ENCODE measurements at places on chromosomes 12 and 14. TPM values are rescaled to one million over a fixed set of nuclear protein-coding genes. Genes with fewer than 3 reads are reported as not detected.

FBXO21 gene
- 117 TPM for total RNA-seq

NPFF gene
- not detected for total RNA-seq

MANSC4 gene
- total RNA-seq = not detected

KLHL33 gene
- 0.60 TPM for total RNA-seq

NRL gene
- 0.95 TPM for total RNA-seq

SLCO1A2 gene
- total RNA-seq = not detected

ATL1 gene
- total RNA-seq = 7.3 TPM

HHIPL1 gene
- total RNA-seq = 8.6 TPM

DDN gene
- under 0.01 TPM for total RNA-seq

LTBR gene
- total RNA-seq = 40.4 TPM

MMP14 gene
- 338 TPM for total RNA-seq

CACNA2D4 gene
- total RNA-seq = 0.16 TPM

PDZRN4 gene
- total RNA-seq = not detected

RPS6KL1 gene
- 0.47 TPM for total RNA-seq

ACOT6 gene
- total RNA-seq = not detected

OASL gene
- total RNA-seq = 0.17 TPM

NFE2 gene
- total RNA-seq = 0.17 TPM

PPP1R1A gene
- not detected for total RNA-seq

TDRD9 gene
- total RNA-seq = 1.6 TPM

CD69 gene
- not detected for total RNA-seq

KRT73 gene
- not detected for total RNA-seq

ZCRB1 gene
- 27.7 TPM for total RNA-seq

SMCO3 gene
- not detected for total RNA-seq

TARBP2 gene
- total RNA-seq = 33.4 TPM

SIX6 gene
- total RNA-seq = not detected

ASPG gene
- not detected for total RNA-seq

DPPA3 gene
- total RNA-seq = not detected

PAH gene
- total RNA-seq = not detected

MUCL1 gene
- not detected for total RNA-seq

CCDC92 gene
- 8.0 TPM for total RNA-seq

KCNH3 gene
- 0.52 TPM for total RNA-seq

AICDA gene
- total RNA-seq = not detected

NRIP2 gene
- total RNA-seq = not detected

LRRC43 gene
- total RNA-seq = 1.6 TPM

TAS2R8 gene
- not detected for total RNA-seq

KHNYN gene
- total RNA-seq = 42.2 TPM

C1QL4 gene
- 0.09 TPM for total RNA-seq

ENDOU gene
- 0.09 TPM for total RNA-seq

UNC79 gene
- total RNA-seq = 0.16 TPM

CEP83 gene
- 4.6 TPM for total RNA-seq

FMNL3 gene
- total RNA-seq = 18.0 TPM

PRKCH gene
- 4.1 TPM for total RNA-seq

PLBD1 gene
- total RNA-seq = 0.95 TPM

ANKRD33 gene
- 0.16 TPM for total RNA-seq

PPM1H gene
- total RNA-seq = 0.17 TPM

LAG3 gene
- total RNA-seq = 0.09 TPM

CNTN1 gene
- 0.63 TPM for total RNA-seq

TEX22 gene
- total RNA-seq = 0.43 TPM

Measured in bronchial smooth muscle cell (primary cell).